ENCODE measurements at places on chromosomes 13 and 19.

- no peak for DNase-seq
These were observed 75.4 kb upstream of the TRPC4 start for GRCh38 chr13:37944869-37945442.

DNA sequence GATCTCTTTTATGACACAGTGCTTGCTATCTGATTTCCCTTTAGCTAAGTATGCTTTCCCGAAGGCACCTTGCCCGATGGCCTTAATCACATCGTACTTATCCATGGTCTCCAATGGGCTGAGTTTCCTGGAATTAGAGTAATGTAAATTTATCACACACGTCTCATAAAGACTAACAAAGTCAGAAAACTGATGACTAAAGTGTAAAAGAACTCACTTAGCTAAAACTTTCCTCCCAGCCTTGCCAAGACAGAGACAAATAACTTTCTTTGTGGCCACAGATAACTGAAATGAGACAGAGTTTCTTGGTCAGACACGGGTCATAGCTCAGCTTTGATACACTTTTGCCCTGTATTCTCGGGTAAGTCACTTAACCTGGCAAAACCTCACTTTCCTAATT lies 1.5 kb downstream of the NEK5 start:
- DNase-seq = no peak

DNA sequence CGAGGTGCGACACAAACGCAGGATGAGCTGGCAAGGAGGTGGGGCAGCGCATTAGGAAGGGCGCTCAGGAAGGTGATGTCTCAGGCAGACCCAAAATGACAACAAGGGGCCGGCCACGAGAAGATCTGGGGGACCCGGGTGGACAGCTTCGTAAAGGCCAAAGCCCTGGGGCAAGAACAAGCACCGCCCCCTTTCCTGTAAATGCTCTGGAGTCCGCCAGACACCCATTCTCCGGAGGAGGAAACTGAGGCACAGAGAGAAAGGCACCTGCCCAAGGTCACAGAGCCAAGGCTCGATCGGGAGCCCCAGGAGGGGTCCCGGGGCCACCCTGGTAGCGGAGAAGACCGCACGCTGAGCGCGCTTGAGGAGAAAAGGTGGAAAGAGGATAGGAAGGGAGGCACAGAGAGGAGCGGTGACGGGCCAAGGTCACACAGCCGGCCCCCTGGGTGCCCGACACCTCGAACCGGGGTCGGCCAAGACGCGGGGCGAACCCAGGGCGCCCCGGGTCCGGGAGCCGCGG lies 571 bp downstream of the SAFB2 start:
- DNase-seq = no peak

DNA sequence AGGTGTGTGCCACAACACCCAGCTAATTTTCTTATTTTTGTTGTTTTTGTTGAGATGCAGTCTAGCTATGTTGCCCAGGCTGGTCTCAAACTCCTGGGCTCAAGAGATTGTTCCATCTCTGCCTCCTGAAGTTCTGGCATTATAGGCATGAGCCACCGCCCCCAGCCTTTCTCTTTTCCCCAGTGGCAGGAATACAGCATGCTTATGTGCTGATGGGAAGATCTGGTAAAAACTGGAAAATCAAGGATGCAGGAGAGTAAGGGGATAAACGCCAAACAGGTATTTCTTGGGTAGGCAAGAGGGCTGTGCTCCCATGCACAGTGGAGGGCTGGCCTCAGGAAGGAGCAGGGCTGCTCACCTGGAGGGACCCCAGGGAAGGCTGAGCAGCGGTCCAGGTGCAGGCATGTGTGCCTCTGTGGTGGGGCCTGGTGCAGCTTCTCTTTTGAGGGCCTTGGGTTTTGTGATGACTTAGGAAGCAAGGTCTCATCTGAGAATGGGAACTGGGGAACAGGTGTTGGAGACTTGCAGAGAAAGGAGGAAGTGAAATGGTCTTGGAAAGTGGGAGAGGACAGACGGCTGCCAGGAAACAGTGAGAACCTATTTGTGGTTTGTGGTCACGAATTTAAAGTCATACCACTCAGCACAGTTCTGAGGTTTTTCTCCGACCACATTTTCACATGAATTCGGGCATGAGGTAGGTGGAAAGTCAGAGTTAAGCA lies 106.5 kb downstream of the TEX26 start:
- no peak for DNase-seq

GRCh38 chr19:57171551-57172081 lies 4.3 kb upstream of the DUXA start:
- DNase-seq = peak; percentile 45

- DNase-seq = no peak
These were observed 62.9 kb upstream of the OXGR1 start for GRCh38 chr13:97057176-97057575.

DNA sequence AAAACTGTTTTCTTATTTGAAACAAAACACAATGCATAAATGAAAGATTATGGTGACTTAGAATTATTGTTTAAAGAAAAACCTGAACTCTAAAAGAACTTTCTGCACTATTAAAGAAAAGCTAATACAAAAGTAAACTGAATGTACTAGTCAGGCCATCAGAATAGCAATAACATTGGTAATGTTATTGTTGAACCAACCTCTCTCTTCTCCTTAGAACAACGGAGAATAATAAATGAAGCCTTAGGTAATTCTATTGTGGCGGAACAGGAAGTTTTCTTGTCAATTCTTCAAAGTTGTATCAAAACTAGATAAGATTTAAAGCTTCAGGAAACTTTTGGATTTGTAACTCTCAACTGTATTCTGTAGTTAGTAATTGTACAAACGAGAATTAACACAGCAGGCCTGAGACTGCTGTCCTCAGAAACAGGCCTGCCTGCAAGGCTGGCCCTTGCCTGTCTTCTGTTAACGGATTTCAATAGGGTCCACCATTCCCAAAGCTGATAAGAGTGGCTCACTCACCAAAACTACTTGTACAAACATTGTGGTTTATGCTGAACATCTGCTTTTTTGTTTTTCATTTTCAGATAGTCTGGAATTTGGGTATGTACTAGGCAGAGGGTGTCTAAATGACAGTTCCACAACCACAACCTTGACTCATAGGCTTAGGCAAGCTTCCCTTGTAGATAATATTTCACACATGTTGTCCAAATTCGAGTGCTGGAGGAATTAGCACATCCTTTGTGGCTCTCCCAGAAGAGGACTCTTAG lies 825.8 kb downstream of the GPC5 start:
- no peak for DNase-seq

GRCh38 chr13:60169239-60170031 lies 5.7 kb upstream of the DIAPH3 start:
- no peak for DNase-seq

GRCh38 chr13:74114202-74114601 lies 20.0 kb downstream of the KLF12 start:
- DNase-seq = no peak
